MCF 10A (cell line): ENCODE measurements at places on chromosomes 7 and 10. TPM values are rescaled to one million over a fixed set of nuclear protein-coding genes. Genes with fewer than 3 reads are reported as not detected.

GRCh38 chr7:108249453-108249852 lies 119.3 kb upstream of the LAMB4 start:
- H3K4me3 ChIP-seq, result no peak overlapping the region
- no peaks in the 10 kb centered on the region for H3K36me3 ChIP-seq
- H3K27ac ChIP-seq, result no peak overlapping the region

GRCh38 chr7:16791905-16792698 lies 12.7 kb downstream of the AGR2 start:
- no peak overlapping the region for H3K27ac ChIP-seq
- no peaks in the 10 kb centered on the region for H3K4me1 ChIP-seq
- H3K27me3 ChIP-seq, result no peaks in the 10 kb centered on the region
- no peaks in the 10 kb centered on the region for H3K36me3 ChIP-seq

- H3K36me3 ChIP-seq, result peaks cover 5% of the 10 kb centered on the region
- H3K27ac ChIP-seq, result no peak overlapping the region
- H3K4me3 ChIP-seq, result no peak overlapping the region
- H3K4me1 ChIP-seq, result peaks cover 6% of the 10 kb centered on the region
- no peaks in the 10 kb centered on the region for H3K27me3 ChIP-seq
These were observed 87.8 kb downstream of the LCOR start for GRCh38 chr10:96919785-96920430.

DNA sequence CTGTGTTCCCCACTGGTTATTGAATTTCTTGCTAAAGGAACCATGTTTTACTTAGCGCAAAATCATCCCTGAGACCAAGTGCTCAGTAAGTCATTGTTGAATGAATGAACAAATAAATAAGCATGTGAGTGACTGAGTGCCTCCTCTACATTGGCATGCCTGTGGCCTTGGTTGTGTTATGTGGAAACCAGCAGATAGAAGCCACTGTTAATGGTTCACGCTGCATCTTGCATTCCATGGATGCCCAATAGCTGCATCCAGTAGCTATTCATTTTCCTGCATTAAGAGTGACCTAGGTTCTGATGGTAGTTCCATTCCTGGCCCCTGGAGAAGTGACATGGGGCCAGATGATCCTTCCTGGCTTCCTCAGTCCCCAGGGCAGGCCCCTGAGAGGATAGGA lies 113.3 kb upstream of the BMPER start:
- no peaks in the 10 kb centered on the region for H3K4me1 ChIP-seq
- no peaks in the 10 kb centered on the region for H3K27me3 ChIP-seq
- H3K4me3 ChIP-seq, result no peak overlapping the region
- H3K36me3 ChIP-seq, result no peaks in the 10 kb centered on the region
- no peak overlapping the region for H3K27ac ChIP-seq
- no peak for DNase-seq

Gene FZD8
- 9.8 and 13.0 TPM in 2 replicates for total RNA-seq

DNA sequence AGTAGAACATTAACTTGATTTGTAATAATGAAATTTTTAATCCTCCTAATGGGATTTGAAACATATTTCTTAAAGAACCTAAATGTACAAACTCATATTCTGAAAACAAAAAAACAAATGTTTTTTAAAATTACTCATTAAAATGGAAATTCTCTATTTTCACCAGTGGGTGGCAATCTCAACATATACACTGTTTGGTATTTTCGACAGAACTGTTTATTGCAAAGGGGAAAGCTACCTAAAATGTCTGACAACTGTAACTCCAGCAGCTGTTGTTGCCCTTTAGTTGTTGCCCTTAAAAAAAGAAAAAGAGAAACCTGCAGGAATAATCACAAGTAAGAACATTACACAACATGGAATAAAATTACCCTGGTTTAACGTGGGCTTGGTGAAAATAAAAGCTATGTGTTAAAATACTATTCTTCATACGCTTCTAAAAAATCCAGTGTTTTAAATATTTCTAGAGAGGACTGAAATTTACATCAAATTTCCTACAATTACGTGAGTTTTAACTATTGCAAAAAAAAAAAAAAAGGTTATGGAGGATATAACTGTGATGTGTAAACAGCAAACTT lies 54.5 kb downstream of the COL1A2 start:
- DNase-seq, result peak; percentile 47
- peaks cover 15% of the 10 kb centered on the region for H3K27me3 ChIP-seq
- no peaks in the 10 kb centered on the region for H3K36me3 ChIP-seq
- no peak overlapping the region for H3K4me3 ChIP-seq

DNA sequence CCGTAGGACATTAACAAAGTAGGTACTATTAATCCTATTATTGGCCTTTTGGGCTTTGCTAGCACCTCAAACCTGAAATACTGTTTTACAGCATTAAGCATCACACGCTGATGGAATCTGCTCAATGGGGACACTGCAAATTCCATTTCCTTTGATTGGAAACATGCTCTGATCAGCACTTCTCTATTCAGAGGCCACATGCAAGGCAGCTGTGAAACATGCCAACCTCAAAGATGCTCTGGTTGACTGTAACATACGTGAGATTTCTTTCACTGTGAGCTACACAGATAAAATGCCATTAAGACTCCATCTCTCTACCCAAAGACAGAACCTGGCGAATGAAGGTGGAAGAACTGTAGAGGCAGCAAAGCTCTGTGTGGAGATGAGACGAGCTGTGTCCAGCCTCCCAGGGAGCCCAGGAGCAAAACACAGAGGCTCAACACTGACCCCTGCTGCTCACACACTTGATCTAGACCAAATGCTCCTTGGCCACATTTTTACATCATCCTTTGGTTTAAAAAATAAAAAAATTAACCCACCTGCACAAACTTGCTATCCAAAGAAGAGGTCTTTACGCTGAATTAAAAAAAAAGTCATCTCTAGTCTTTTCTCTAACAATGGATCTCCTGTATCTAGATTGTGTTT lies 8.0 kb downstream of the RSU1 start:
- peak; percentile 55 for DNase-seq
- H3K27ac ChIP-seq, result no peak overlapping the region
- H3K4me3 ChIP-seq, result no peak overlapping the region
- peaks cover 5% of the 10 kb centered on the region for H3K36me3 ChIP-seq
- no peaks in the 10 kb centered on the region for H3K27me3 ChIP-seq

DNA sequence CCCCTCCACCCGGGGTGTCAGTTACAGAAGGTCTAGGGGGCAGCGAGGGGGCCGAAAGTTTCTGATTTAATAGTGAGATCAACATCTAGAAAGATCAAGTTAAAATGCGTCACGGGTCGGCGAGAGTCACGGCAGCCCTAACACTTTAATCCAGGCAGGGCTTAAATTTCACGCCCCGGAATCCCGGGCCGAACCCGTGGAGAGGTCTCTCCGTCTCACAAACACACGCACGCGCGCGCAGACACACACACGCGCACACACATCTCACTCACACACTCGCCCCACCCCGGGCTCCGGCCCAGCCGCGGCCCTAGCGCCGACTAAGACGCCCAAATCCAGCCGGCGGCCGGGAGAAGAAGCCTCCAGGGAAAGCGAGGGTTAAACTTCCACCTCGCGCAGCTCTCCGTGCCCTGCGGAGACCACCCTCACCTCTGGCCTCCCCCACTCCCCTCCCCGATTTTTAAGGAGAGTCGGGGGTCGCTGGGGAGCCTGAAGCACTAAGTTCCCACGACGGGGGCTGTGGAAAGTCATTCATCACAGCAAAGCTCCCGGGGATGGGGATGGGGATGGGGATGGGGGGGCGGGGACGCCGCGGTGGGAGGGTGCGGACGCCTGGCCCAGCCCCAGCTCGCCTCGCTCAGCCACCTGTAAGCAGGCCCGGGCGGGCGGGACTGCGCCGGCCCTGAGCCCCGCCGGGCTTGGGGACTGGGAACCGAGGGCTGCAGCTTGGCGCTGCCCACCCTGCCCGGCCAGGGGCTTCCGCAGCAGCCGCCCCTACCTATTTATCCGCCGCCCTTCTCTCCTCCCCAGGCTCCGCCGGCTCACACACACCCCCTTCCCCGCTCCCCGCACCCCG lies 1.6 kb downstream of the PDGFA start:
- DNase-seq, result peak; percentile 55
- no peaks in the 10 kb centered on the region for H3K36me3 ChIP-seq
- peaks cover 4% of the 10 kb centered on the region for H3K4me1 ChIP-seq
- no peaks in the 10 kb centered on the region for H3K27me3 ChIP-seq
- H3K4me3 ChIP-seq, result peak overlapping the region; percentile 85

DNA sequence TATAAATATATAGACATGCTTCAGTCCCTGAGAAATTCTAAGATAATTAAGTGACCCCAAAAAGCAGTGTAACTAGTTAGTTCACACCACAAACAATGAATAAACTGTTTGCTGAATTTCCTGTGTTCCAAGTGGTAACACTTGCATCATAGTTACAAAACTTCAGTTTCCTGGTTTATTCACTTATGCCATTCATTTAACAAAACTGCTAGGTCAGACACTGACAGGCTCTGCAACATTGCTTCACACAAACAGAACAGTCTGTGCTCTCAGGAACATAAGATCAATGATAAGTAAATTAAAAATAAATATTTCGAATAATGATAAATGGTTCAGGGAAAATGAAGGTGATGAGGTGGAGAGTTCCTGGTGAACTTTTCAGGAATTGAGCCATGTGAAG lies 133.3 kb upstream of the NAMPT start:
- DNase-seq, result peak; percentile 77
- no peaks in the 10 kb centered on the region for H3K36me3 ChIP-seq
- H3K27me3 ChIP-seq, result no peaks in the 10 kb centered on the region
- H3K4me3 ChIP-seq, result no peak overlapping the region
- H3K4me1 ChIP-seq, result peaks cover 43% of the 10 kb centered on the region

- peaks cover 20% of the 10 kb centered on the region for H3K27me3 ChIP-seq
- H3K4me1 ChIP-seq, result no peaks in the 10 kb centered on the region
- no peak for DNase-seq
- H3K4me3 ChIP-seq, result no peak overlapping the region
These were observed 9.7 kb upstream of the MPP7 start for GRCh38 chr10:28312572-28312971.

Gene SPDYE1
- total RNA-seq, result not detected in 2 replicates
